GM12878 (cell line): ENCODE measurements at places on chromosomes 7 and 10. TPM values are rescaled to one million over a fixed set of nuclear protein-coding genes. Genes with fewer than 3 reads are reported as not detected.

MBLAC1 gene
- polyA plus RNA-seq: 2.4 and 3.3 TPM in 2 replicates

ZNF92 gene
- polyA plus RNA-seq: 17.7 and 18.5 TPM in 2 replicates

CALCR gene
- not detected in 2 replicates for polyA plus RNA-seq

ABCB1 gene
- 1.3 and 1.6 TPM in 2 replicates for polyA plus RNA-seq

BMPER gene
- polyA plus RNA-seq: not detected in 2 replicates
